ENCODE measurements at places on chromosomes 2 and 18.

DNA sequence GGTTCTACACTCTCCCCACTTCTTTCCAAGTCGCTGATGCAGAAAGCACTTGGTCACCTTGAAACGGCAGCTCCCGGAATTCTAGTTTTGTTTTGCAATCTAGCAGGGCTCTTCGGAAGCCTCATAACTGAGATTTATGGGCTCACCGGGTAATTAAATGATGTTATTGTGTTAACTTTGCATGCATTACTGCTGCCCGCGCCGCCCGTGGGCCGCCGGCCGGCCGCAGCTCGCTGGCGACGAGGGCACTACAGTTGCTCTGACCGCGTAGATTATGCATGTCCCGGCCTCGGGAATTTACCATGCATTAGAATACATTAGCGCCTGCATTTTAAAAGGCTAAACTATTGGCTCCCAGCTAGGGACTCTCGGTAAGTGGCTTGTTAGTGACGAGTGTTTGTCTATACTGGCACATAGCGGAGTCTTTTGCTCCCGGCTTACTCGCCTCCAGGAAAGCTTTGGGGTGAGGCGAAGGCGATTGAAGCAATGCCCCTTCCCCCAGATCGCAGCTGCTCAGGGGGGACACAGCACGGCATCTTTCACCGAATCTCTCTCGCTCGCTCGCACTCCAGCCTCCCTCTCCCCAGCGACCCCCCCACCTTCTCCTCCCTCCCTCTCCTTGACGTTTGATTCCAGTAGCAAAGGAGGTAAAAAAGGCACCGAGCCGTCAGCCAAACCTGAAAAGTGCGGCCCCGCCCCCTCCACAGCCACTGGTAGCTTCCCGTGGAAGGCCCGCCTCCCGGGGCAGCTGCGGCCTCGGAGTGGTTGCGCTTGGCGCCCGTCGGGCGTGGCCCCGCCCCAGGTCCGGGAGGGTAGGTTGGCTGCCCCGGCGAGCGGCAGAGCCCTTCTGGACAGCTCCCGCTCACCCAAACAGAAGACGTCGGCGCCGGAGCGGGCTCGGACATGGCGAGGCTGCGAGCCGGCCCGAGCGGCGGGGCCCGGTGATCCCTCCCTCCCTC, at the start of gene ONECUT2:
ONECUT2 (plus strand) TSS at position 839 of the 959 bp plus-strand sequence. CDS start 343 bp downstream, outside the sequence.
- DNase-seq: peak; percentile 82

DNA sequence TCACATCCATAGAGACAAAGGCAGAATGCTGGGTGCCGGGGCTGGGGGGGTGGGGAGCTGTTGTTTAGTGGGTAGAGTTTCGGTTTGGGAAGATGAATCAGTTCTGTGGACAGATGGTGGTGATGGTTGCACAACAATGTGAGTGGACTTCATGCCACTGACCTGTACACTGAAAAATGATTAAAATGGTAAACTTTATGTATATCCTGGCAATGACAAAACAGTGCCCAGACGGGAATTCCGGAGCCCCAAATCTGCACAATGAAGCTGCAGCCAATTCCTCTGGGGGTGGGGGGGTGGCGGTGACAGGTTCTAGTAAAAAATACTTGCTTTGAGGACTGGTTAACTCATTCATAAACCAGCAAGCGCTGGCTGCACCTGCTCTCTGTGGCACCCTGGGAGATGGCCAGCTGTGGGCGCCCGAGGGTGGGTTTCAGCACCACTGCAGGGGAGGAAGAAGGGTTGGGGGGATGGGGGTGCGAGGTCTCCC, 81.8 kb upstream of the HPCAL1 start:
- no peak for DNase-seq

DNA sequence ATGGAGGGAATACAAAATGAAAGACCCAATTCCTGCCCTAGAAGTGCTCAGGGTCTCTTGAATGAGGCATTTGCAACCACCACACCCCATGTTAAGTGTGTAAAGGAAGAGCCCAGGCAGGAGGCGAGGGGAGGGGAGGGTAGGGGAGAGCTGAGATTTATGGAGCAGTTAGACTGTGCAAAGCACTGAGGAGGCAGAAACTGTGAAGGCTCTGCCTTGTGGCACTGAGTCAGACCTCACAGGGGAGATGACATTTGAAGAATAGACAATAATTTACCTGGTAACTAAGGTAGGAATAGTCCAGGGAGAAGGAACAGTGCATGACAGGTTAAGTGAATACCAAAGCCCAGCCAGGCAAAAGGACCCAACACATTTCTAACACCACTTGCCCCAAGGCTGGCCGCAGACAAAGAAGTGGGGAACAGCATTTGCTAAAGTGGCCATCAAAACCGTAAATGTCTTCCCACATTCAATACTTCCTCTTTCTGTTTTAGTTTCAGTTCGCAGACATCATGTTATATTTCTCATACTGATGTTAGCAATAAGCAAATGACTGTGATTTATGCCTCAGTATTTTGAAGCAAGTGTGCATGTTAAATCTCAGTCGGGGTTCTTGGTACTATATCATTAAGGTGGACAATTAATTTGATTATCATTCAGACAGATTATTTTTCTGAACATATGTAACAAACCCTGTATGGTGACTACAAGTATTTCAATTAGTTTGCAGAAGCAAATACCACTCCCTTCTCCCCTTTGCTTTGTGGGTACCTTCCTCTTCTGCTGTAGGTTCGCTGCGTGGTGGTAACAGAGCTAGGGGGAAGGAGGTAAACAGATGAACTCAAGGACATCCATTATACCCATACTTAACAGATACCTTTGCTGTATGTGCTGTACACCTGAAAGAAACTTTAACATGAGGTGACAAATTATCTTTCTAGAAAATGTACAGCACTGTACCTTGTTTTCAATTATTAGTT, 27.5 kb downstream of the CDH20 start:
- no peak for DNase-seq

DNA sequence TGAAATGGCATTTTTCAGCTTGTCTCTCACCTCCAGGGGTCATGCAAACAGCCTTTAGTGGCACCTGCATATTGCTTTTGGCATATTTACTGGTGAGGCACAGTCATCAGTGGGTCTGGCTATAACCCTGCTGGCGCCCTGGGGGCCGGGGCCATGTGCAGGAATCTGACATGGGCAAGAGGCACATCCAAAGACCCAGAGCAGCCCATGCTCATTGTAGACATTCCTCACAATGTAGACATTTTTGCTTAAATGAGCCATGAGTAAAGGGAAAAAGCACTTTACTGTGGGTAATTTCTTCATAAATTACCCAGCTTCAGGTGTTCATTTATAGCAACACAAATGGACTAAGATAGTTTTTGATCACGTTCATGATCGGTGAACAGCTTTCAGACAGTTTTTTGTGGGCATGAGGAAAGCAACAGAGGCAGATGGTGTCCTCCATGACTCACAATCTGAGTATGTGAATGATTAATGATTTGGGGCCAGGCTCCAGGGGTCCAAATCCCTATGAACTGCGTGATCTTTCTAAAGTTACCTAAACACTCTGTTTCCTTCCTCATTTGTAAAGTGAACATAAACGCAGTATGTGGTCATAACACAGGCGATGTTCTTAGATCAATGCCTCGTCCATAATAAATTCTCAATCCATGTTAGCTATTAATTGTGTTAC, 85.8 kb downstream of the LIPG start:
- no peak for DNase-seq

- DNase-seq: no peak
Observed at GRCh38 chr2:1979569-1979968, 235.3 kb upstream of the PXDN start.

DNA sequence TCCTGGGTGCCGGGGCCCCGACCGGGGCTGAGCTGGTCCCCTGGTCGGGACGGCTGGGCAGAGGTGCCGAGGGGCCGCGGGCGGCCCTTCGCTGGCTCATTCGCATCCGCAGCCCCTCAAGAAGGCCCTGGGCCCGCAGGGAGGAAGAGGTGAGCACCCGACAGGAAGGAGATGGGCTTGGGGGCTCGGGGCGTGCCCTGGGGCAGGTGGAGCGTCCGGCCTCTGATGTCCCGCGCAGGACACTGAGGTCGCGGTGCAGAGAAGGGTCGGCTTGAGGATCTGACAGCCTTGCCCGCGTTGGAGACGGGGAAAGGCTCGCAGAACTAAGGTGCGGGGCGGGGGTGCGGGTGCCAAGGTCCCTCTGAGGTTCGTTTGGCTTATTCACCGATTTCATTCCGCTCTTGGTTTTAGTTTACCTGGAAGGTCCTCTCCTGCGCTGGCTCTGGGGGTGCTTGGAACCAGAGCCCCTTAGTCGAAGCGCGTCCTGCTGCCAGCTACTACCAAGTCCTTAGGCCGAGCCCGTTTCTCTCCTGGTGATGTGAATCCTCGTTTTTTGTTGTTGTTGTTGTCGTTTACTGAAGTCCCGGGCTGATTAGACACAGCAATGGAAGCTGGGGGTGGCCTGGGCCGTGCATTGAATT, 18.9 kb upstream of the CD8A start:
- no peak for DNase-seq

DNA sequence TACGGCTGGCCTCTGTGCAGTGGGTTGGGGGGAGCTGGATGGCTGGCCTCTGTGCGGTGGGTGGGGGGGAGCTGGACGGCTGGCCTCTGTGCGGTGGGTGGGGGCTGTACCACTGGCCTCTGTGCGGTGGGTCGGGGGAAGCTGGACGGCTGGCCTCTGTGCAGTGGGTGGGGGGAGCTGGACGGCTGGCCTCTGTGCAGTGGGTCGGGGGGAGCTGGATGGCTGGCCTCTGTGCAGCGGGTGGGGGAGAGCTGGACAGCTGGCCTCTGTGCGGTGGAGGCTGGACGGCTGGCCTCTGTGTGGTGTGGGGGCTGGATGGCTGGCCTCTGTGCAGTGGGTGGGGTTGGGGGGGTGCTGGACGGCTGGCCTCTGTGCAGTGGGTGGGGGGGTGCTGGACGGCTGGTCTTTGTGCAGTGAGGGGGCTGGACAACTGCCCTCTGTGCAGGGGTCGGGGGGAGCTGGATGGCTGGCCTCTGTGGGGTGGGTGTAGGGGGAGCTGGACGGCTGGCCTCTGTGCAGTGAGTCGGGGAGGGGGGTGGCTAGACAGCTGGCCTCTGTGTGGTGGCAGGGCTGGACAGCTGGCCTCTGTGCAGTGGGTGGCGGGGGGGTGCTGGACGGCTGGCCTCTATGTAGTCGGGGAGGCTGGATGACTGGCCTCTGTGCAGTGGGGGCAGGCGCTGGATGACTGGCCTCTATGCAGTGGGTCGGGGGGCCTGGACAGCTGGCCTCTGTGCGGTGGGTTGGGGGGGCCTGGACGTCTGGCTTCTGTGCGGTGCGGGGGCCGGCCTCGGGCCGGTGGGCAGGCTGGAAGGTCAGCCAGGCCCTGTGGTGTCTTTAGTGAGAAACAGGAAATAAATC, 31.9 kb downstream of the NFATC1 start:
- no peak for DNase-seq

- no peak for DNase-seq
Observed at GRCh38 chr18:73896685-73897084, 250.9 kb downstream of the FBXO15 start.
